Activated naive CD8-positive, alpha-beta T cell treated with anti-CD3 and anti-CD28 coated beads, Interleukin-2, amount 10 ng/mL, durations not matched to agents 7 days and 5 days (primary cell): ENCODE measurements at places on chromosomes 12 and 14.

DNA sequence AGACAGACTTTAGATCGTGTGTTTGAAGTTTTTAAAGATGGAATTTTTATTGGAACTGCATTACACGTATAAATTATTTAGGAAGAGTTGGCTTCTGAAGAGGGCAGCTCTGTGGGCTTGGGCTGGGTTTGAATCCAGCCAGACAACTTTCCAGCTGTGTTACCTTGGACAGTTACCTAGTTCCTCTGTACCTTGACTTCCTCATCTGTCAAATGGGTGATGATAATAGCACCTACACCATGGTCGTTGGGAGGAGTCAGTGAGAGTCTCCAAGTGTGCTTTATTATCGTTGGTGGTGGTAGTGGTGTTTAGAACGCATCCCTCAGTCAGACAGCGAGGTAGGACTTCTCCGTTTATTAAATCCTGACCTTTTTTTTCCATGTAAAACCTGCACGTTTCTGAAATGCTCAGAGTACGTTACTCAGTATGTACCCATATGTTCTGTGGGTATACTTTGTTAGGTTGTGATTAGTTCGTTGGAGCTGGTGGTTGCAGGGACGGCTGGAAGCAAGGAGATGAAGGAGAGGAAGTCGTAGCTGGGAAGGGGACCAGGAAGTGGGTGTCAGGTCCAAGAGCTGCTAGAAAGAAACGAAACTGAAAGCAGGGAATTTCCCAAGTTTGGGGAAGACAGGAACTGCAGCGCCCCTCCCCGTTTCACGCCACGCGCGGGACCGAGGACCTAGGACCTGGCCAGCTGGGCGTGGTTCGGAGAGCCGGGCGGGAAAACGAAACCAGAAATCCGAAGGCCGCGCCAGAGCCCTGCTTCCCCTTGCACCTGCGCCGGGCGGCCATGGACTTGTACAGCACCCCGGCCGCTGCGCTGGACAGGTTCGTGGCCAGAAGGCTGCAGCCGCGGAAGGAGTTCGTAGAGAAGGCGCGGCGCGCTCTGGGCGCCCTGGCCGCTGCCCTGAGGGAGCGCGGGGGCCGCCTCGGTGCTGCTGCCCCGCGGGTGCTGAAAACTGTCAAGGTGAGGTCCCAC, at the start of gene OAS3:
Gene OAS3 (plus strand): TSS at position 734 of the 979 bp plus-strand sequence. CDS start 57 bp downstream, at position 791.
- DNase-seq, result peak; percentile 79

DNA sequence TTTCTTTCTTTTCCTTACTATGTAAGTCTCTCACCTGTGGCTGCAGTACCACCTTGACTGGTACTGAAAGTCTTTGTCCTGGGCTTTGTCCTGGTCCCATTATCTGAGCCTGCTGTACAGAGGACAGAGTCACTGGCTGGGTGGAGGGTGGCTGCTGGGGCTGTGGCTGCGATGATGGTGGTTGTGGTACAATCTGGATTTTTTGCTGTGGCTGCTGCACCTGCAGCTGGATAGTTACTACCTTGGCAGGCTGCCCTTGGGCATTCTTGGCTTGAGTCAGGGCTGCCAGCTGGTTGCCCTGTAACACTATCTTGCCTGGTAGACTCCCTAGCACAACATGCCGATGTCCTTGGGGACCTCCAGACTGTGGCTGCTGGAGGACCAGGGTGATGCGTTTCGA, 27.0 kb downstream of the CHD8 start:
- DNase-seq, result no peak

- DNase-seq, result no peak
Measured at GRCh38 chr12:90829044-90829443, 125.9 kb downstream of the CCER1 start.

GRCh38 chr12:89919241-89919906, 210.7 kb upstream of the ATP2B1 start:
- DNase-seq, result no peak

GRCh38 chr14:76121089-76121748, 30.5 kb upstream of the GPATCH2L start:
- DNase-seq, result no peak

GRCh38 chr12:23555180-23555824, 394.2 kb downstream of the SOX5 start:
- no peak for DNase-seq
